ENCODE measurements at places on chromosomes 12 and 14.

- no peak for DNase-seq
Observed at GRCh38 chr12:114655934-114656749, 27.8 kb downstream of the TBX3 start.

GRCh38 chr12:69932676-69933552 lies 107.9 kb downstream of the MYRFL start:
- no peak for DNase-seq

GRCh38 chr14:76292561-76292960 lies 83.4 kb upstream of the ESRRB start:
- DNase-seq = no peak

DNA sequence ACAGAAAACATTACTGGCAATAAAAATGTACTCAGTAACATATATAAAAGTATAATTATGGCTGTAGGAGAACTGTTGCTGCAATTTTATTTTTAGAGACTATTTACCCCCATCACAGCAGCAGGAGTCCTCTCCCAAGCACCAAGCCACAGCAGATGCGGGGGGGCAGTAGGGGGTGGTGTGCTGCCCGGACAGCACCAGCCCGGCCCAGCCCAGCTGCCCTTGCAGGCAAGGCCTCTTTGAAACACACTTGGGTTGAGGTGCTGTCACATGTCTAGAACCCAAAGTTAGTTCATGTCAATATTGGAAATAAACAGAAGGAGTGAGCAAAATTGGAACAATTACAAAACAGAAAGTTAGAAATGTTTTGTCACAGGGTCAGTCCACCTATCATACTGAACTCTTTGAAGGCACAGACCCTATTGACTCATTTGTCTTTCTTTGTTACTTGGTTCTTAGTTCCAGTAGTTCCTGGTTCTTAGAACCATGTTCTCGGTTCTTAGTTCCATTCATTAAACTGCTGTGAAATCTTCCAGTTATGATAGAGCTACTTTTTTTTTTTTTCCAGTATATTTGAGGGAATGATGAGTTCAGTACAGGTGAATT lies 22.7 kb downstream of the CCNK start:
- DNase-seq = no peak

DNA sequence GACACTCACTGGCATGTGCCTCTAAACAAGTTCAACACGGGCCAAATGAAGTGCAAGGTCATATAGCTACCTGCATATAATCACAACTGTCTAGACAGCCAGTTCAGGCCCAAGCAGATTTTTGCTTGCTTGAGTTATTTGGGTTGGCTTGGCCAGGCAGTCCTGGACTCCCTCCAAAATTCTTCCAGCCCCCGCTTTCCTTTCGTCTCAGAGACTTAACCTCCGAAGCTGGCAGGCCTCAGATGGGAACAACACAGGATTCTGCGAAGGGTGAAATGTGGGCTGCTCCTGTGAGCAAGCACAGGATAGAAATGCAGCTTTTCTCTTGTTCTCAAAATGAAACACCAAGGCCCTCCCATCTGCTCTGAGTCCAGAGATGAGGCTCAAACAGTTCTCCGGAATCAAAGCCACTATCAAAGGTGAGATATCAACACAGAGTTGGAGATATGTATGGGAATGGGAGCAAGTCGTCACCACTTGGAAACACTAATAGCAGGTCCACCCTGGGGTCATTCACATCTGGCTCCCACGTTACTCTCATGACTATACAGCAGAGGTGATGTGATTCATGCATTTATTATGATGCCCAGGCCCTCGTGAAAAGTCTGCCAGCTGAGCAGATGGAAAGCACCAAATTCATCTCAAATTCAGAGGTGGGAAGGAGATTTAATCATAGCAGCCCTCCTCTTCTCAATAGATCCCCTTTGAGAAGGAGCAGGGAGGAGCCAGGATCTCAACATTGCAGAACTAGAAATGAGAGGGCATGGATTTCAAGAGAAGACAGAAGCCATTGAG lies 389.8 kb downstream of the NUAK1 start:
- no peak for DNase-seq

DNA sequence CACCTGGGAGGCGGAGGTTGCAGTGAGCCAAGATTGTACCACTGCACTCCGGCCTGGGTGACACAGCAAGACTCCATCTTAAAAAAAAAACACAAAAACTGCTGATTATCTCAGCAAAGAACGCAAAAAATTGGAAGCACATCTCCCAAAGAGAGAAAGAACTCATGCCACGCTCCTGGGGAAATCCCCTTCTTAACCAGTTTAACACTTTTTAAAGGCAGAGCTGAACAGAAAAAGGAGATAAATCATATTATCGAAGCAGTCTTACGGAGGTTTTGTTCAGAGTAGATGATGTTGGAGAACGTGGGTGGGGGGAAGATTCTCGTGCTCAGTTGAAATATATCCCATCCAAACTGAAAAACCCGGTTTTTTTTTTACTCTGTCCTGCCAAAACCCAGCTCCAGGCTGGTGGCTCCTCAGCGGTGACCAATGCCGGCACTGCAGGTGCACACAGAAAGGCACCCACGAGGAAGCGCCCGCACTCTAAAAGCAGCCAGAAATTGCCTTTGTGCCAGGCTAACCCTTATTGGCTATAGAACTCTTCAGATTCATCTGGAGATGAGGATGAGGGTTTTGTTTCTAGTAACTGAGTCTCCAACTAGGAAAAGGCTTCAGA lies 100.2 kb upstream of the PARP11 start:
- no peak for DNase-seq

GRCh38 chr14:75572104-75572503 lies 6.3 kb upstream of the FLVCR2 start:
- DNase-seq = no peak

GRCh38 chr14:62453226-62453625 lies 592.0 kb downstream of the KCNH5 start:
- DNase-seq = no peak

DNA sequence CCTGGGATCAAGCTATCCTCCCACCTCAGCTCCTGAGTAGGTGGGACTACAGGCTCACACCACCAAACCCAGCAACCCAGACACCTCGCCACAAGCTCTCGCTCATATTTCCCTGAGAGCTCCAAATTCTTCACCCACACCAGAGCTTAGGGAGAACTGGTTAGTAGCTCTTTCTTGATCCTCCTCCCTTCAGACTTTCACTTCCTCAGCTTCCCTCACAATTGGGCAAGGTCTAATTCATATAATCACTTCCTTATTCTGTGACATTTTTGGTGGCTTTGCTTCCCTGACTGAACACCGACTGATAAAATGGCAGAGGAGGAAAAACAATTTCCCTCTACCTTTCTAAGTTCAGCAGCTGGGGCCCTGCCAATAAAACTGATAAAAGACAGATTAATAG lies 88.5 kb downstream of the GXYLT1 start:
- DNase-seq = no peak

GRCh38 chr12:105721891-105722290 lies 391.4 kb downstream of the C12orf75 start:
- no peak for DNase-seq

GRCh38 chr12:121883315-121883660 lies 5.3 kb upstream of the PSMD9 start:
- DNase-seq = no peak

DNA sequence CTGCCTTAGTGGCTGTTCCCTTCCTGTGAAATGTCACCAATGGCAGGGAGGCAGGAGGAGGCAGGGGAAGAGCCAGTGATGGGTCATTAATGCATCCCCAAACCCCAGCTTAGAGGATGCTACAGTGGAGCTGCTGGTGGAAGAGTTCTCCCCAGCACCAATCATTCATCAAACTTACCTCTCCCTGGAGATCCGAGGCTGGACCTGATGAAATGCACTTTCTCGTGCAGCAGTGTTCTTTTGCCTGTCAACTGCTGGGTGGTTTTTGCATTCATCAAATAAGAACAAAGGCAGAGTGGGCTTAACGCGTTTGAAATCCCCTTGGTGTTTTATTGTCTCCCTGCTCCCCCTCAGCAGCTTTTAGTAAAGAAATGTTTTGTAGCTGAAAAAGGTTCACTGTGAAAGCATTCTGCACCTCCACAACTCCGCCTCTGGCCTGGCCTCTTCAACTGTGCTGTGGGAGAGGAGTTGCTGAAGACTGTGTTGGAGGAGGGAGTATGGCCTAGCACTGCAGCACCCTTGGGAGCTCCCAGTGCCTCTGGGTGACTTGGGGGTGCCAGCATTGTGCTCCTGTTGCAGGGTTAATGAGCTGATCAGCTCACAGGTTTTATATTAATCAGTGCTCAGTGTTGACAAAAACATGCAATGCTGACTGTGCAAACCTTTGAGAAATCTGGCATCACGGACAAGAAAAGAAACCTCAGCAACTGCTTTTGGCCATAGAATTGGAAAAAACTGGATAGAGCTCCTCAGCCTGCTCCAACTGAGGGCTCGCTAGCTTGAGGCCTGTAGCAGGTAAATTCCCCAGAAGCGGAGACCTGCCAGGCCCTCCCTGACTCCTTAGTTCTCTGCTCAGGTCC lies 14.4 kb downstream of the TSPAN9 start:
- DNase-seq = no peak

DNA sequence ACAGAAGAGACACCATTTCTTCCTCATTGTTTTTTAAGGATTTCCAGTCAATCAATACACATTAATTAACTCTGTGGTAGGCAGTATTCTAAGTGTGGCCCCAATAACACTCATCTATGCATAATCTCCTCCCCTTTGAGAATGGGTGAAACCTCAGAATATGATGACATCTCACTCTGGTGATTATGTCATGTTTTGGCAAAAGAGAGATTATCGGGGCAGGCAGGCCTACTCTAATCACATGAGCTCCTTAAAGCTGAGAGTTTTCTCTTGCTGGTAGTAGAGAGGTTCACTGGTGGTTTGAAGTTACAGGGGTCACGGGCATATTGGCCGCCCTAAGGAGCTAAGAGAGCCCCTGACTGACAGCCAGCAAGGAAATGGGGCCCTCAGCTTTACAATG lies 7.1 kb upstream of the LGMN start:
- DNase-seq = no peak

DNA sequence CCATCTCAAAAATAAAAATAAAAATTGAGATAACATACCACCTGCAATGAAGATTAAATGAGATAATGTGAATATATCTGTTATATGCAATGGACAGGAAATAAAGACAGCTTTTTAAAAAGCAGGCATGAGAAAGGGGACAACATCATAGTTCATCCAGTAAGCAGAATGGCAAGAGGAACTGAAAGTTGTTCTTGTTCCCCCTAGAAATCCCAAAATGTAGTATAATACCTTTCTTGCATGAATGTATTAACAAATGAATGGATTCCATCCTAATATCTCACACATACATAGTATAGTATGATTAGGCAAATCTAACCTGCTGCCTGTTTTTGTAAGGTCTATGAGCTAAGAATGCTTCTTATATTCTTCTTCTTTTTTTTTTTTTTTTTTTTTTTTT lies 31.4 kb downstream of the FGD6 start:
- no peak for DNase-seq

DNA sequence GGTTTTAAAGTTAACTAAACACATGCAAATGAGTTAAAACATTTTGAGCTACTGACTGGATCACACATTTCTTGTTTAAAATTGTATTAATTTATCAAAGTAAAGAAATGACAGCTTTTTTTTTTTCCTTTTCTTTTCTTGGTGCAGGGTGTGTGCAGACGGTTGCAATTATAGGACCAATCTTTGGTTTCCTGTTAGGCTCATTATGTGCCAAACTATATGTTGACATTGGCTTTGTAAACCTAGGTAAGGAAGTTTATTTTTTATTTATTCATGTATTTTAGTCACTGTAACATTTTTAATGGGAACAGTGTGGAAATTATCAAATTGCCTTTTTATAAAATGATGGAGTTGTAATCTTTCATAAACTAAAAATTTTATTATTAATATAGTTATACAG lies 21.9 kb downstream of the SLCO1C1 start:
- DNase-seq = no peak

DNA sequence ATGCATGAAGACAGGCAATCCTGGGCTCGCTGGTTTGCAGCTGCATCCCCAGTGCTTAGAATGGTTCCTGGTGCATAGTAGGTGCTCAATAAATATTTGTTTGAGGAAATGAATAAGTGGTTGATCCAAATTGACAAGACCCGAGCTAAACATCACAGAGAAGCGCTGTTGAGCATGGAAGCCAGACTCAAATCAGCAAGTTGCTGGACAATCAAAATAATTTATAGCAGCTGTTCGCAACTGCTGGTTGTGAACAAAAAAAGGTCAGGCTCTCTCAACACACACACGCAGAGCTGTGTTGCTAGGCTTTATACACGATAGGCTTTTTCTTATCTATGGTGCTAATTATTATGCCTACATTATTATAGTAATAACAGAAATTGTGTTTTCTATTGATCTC lies 190.2 kb downstream of the TBX5 start:
- DNase-seq = no peak

- DNase-seq = no peak
Observed at GRCh38 chr14:54105898-54106297, 149.3 kb upstream of the BMP4 start.

DNA sequence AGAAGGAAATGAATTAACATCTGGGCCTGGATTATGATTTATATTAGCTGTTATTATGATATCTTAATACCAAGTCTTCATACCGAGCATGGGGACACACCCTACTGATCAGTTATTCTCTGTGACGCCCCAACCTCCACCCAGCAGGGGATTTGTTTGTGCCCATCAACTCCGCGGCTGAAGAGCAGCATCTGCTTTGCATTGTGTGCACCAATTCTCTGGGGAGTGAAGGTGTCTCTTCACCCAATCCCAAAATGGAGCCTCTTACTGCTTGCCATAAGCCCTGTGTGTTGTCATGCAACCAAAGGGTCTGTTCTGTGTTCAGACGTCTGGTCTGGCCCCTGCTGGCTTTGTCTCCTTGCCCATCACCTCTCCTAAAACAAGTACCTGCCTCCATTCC lies 25.4 kb downstream of the DHRS2 start:
- DNase-seq = no peak

- DNase-seq = no peak
Observed at GRCh38 chr12:22733756-22734155, 108.8 kb downstream of the ETNK1 start.

DNA sequence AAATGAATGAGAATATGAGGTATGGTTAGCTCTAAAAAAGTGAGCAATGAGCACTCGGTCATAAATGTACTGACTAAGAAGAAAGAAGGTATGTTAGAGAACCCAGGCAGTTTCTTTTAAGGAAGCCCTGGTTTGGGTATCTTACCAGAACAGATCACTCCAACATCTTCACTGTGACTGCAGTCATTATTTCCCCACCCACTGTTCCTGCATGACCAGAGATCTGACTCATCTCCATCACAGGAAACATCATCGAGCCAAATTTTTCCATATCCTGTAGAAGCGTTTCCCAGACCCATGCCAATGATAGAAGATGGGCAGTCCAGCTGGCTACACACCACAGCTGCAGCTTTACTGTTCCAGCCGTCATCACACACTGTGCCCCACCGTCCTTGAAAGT lies 48.0 kb downstream of the CD163L1 start:
- no peak for DNase-seq

DNA sequence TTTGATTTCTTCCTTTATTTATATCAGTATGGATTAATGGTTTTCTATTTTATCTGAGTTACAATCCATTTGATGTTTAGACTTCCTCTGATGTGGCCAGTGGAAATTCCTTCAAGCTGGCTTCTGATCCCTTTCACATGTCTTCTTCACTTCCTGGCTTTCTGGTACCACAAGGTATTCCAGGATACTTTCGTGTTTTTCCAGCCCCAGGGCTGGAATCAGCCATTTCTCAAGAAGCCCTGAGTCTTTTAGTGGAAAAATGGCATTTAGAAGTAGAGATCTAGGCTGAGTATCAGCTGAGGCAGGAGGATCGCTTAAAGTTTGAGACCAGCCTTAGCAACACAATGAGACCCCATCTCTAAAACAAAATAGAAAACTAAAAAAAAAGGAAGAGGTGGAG lies 93.3 kb downstream of the FIGNL2 start:
- DNase-seq = no peak

GRCh38 chr12:108175310-108175709 lies 46.2 kb downstream of the WSCD2 start:
- no peak for DNase-seq

All from activated T-helper 1 cell treated with anti-CD3 and anti-CD28 coated beads, Interleukin-2, amount 50 U/mL, for 16 hours (primary cell).